ENCODE measurements at places on chromosomes 4 and X. TPM values are rescaled to one million over a fixed set of nuclear protein-coding genes. Genes with fewer than 3 reads are reported as not detected.

DNA sequence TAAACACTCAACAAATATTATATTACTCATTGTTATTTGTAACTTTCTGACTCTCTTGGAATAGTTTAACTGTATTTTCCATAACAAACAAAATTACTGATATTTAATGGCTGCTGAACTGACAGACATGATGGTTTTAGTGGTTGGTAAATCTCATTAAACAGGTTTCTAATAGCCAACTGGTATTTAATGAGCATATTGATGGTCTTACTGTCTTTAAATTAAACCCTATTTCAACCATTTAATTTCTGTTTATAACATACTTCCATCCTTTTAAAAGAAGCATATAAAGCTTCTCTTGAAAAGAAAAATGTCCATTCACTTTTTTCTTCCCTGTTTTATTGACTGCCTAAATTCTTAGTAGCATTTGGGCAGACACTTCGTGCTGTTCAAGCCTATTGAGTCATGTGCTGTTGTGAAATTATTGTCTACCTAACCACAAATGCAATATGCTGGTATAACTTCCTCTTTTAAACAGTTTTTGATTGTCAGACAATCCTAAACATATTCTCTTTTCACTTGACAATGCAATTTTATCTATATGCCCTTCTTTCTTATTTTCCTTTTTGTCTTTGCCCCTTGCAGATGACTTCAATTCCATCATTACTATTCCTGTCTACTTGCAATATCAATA lies 163.9 kb upstream of the SLC7A11 start:
- no peaks in the 10 kb centered on the region for H3K4me1 ChIP-seq
- DNase-seq = no peak
- H3K27ac ChIP-seq = no peak overlapping the region
- H3K27me3 ChIP-seq = no peaks in the 10 kb centered on the region
- no peak overlapping the region for H3K4me3 ChIP-seq

- no peak overlapping the region for H3K4me3 ChIP-seq
- peaks cover 34% of the 10 kb centered on the region for H3K36me3 ChIP-seq
- no peak overlapping the region for H3K27ac ChIP-seq
- no peaks in the 10 kb centered on the region for H3K27me3 ChIP-seq
- DNase-seq = no peak
- H3K4me1 ChIP-seq = no peaks in the 10 kb centered on the region
These were observed 60.8 kb downstream of the USP9X start for GRCh38 chrX:41145920-41146608.

GRCh38 chr4:69848028-69848427 lies 11.9 kb downstream of the SULT1E1 start:
- no peak overlapping the region for H3K27ac ChIP-seq
- no peak overlapping the region for H3K4me3 ChIP-seq

Gene ERCC6L
- 1.1 TPM for total RNA-seq

Gene CNGA1
- not detected for total RNA-seq

All from T-cell (primary cell).